Stimulated activated CD4-positive, alpha-beta T cell treated with anti-CD3 and anti-CD28 coated beads, Interleukin-1b, Interleukin-23, amount 100 ng/mL, for 24 hours (primary cell): ENCODE measurements at places on chromosomes 4 and X.

DNA sequence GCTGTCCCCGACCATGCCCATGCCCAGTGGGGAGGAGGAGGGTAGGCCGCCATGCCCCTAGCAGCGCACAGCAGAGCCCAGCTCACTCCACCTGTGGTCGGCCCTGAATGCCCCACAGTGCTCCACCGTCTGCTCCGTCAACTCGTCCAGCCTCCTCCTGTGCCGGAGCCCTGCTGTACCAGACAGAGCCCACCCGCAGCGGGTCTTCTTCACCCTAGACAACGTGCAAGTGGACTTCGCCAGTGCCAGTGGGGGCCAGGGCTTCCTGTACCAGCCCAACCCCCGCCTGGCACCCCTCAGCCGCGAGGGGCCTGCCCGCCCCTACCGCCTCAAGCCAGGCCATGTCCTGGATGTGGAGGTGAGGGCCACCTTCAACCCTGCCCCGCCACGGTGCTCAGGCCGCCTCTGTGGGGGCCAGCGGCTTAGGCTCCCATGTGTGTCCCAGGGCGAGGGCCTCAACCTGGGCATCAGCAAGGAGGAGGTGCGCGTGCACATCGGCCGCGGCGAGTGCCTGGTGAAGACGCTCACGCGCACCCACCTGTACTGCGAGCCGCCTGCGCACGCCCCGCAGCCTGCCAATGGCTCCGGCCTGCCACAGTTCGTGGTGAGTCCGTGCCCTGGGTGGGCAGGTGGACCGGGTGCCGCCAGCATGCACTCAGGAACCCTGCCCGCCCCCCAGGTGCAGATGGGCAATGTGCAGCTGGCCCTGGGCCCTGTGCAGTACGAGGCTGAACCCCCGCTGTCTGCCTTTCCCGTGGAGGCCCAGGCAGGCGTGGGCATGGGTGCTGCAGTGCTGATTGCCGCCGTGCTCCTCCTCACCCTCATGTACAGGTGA is 6.9 kb upstream of the SRPK3 start:
- DNase-seq: no peak

GRCh38 chr4:175297965-175298565 is 379.9 kb downstream of the ADAM29 start:
- DNase-seq: no peak

DNA sequence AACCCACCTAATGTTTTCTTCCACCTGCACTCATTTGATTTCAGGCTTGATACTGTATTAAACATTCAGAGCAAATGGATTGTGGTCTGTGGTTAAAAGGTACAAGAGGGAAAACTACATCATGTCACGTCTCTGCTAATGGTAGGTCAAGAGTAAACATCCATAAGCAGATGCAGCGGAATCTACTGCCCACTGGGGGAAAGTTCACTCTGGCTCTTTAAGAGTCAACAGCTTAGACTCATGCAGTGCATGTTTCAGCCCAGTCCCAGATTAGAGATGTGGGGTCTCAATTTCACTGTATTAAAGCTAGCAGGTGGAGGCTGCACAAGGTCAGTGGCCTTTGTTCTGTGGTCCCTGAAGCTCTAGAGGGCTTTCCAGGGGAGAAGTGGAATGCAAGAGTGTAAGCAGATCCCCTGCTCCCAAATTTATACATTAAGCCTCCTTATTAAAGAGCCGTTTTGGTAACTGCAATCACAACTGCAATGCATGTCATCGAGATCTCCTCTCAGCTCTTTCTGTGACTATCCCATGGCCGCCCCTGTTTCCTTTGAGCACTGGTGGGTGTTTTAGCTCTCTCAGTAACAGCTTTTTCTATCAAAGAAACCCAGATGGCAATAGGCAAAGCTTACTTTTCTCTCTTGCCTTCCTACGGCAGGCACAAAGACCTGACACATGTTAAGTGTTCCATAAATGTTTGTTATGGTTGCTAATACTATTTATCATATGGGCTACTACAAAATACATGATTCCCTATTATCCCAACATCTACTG is 53.4 kb downstream of the LDB2 start:
- no peak for DNase-seq

DNA sequence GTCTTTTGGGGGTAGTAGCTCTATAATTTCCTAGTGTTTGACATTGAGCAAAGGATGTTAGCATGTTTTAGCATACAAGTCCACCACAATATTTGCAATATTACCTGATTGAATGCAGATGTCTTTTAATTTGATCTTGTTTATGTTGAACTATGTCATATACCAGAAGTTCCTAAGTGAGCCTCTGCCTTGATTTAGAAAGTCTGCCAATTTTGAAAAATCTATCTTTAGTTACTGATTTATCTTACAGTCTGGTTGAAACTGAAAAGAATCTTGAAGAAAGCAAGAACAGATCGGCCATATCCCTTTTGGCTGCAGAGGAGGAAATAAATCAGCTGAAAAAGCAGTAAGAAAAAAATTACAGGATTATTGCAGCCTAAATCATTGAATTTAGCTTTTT is 18.5 kb downstream of the SPATA18 start:
- no peak for DNase-seq

GRCh38 chr4:180717451-180718033 is 1525.7 kb upstream of the TENM3 start:
- DNase-seq: no peak

- no peak for DNase-seq
Observed at GRCh38 chrX:153537080-153537479, 19.6 kb downstream of the ATP2B3 start.

DNA sequence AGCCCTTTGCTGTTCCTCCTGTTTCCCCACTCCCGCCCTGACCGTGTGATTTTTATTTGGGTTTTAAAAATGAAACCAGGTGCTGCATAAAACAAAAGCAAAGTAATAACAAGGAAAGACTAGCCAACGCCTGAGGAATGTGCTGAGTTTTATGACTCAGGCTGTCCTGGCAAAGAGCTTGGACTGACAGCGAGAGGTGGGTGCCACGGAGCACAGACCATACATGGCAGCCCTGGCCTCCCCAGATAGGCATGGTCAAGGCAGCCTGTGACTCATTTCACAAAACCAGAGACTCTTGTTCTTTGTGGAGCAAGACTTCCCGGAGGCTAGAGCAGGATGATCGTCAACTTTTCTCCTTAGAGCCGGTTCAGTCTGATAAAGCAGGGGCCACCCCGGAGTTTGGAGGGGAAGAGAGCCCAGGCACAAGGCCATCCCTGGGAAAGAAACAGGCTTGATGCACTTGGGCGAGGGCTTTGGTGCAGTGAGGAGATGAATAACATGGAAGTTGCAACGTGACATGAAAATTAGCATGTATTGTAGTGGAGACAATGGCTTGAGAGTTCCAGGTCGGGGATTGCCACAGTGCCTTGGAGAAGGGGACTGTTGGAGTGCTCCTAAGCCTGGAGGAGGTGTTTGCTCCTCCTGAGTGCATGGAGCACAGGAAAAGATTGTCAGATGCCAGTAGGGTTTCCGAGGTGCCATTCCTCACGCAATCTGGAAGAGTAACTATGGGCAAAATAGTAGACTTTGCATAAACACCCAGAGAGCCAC is 54.8 kb downstream of the C4orf51 start:
- DNase-seq: no peak

DNA sequence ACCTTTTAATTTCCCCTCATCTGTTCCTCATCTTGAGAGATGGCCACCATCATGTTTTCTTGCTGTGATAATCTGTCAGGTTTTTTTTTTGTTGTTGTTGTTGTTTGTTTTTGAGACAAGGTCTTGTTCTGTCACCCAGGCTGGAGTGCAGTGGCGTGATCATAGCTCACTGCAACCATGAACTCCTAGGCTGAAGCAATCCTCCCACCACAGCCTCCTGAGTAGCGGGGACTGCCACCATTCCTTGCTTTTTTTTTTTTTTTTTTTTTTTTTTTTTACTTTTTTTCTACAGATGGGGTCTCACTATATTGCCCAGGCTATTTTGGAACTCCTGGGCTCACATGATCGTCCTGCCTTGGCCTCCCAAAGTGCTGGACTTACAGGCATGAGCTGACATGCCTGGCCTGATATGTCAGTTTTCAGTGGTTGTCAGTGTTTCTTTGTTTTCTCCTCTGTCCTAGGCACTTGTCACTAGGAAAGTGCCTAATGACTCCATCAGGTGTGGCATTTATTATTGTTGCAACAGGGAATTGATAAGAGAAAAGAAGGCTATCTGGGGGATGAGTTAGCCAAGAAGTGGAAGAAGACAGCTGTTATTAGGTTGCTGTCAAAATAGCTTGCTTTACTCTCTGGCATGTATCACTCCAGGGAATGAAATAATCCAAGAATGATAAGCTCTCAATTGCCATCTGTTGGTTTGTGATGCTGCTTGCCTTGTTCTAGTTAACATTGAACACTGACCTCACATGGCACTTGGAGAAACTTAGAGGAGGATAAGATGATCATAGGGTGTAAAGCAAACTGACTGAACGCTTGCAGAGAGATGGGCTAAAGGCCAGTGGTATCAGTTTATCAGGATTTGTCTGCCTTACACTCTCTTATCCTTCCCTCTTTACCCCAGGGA is 41.7 kb downstream of the TMEM164 start:
- no peak for DNase-seq

DNA sequence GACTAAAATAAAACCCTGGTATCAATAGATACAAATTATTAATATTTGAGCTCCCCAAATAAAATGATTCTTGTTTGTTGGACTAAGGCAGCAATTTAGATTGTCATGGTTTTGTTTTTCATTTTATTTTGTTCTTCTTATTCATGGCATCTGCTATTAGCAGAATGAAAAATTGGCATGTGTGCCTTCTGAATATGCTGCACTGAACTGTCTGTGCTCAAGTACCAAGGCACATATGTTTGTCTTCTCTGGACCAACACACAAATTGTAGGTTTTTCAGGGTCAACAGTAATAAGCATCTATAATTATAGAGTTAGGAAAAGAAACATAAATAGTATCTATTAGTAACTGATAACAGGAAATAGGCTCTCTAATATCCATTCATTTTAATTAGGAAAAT is 121.1 kb downstream of the BANK1 start:
- no peak for DNase-seq

DNA sequence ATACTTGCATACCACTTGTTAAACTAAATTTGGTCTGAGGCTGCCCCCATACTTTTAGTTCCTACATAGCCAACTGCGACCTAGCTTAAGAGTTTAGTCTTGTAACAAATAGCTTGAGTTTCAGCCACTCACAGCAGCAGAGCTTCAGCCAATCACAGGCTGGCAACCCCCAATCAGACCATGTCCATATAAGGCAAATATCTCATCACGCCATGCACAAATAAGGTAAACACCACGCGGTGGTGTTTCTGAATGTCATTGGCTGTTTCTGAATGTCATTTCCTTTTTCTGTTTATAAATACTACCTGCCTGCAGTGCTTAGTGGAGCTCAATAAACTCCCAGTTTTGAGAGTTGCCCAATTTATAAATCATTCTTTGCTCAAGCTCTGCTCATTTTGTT is 143.1 kb upstream of the MAD2L1 start:
- no peak for DNase-seq

DNA sequence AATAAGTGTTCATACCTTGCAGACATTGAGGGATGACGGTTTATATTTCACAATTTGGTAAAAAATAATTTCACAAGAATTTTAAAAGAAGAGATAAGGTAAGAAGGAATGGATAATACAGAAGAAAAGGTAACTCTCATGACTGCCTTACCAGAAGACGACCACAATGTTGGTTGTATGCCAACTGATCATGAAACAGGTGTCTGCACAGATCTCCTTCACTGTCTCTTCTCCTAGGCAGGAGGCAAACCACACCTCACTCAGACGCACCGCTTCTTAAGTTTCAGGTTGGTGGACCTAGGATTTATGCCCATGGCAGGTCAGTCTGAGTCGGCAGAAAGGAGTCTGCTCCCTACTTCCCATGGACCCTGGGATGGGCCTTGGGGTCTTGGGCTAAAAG is 177.2 kb downstream of the VSIG4 start:
- DNase-seq: no peak

GRCh38 chrX:49079489-49080428 is at the start of gene WDR45:
WDR45 (minus strand) TSS chrX:49079887; CDS start chrX:49078095, 1,792 bp downstream.
- DNase-seq: peak; percentile 12

- no peak for DNase-seq
Observed at GRCh38 chrX:71936632-71937031, 26.0 kb downstream of the NHSL2 start.
